Muscle of leg (tissue), 16 donors: ENCODE measurements at places on chromosomes 7 and 10. TPM values are rescaled to one million over a fixed set of nuclear protein-coding genes. Genes with fewer than 3 reads are reported as not detected.
A peak's percentile ranks its signal among the peaks of the same experiment; 100 is the strongest.

The FAM237B gene
- total RNA-seq, result not detected

DNA sequence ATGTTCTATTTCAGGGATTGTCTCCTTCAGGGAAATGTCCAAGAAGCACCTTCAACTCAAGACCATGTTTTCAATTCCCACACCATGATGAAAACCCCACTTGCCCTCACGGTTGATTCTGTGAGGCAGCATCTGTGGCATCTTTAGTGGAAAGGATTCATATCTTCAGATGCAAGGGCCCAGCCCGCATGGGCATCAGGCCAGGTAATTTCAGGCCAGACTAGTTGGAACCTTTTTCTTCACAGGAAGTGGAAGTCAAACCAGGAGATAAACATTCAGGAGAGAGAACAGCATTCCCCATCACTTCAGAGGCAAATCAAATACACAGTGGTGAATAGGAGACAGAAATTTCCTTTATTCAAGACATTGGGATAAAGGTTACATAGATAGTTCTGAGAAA, 88.8 kb downstream of the JCAD start:
- no peak for DNase-seq

GRCh38 chr10:1549591-1550290, 187.6 kb downstream of the ADARB2 start:
- DNase-seq, result no peak

DNA sequence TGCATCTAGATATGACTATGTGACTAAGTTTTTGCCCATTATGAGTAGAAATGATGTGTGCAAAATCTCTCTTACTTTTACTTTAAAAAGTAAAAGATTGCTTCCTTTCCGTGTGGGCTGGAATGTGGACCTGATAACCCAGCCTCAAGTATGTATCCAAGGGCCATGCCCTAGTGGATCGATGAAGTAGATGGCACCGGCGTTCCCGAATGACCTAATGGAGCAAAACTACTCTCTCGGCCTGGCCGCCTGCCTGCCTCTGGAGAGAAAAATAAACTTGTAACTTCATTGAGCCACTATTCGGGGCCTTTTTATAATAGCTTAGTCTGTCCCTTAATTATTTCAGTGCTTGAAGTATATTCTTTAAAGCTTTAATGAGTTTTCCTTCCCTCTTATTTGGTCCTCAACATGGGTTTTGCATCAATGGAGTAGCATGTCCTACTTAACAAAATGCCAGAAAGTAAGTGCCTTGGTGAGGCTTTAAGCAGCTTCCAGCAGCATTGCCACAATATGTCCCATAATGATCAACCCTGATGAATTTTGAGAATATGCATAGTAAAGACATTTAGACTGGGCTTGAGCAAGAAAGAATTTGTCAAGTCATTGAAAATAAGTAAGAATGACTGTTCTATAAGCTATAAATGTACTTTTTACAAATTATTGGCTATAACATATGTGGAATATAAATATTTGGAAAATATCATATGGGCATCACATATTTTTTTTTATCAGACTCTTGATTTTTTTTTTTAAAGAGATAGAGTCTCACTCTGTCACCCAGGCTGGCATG, 61.4 kb downstream of the PLXDC2 start:
- peak; percentile 15 for DNase-seq
